ENCODE measurements at places on chromosomes 7 and 10.

DNA sequence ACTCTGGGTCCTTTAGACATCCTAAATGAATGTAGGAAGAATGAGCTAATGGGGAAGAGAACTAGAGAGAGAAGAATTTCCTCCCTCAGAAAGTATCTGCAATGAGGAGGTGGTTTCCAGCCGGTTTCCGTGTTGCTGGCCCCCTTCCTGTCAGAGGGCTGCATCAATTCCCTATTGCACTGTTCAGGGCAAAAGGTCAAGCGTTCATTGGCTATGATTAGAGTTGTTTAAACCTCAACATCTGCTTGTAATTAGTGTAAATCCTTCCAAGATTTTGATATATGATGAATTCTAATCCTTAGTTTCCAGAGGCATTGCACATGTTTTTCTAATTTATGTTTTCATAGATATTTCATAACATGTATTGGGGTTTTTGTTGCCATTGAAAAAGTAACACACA is 107.3 kb upstream of the SGCE start:
- no peak for DNase-seq

GRCh38 chr10:121182219-121182618 is 331.1 kb downstream of the WDR11 start:
- DNase-seq: no peak

GRCh38 chr7:108623220-108623619 is 53.5 kb downstream of the DNAJB9 start:
- no peak for DNase-seq

GRCh38 chr7:120718361-120718760 is 139.6 kb downstream of the TSPAN12 start:
- no peak for DNase-seq

- DNase-seq: no peak
Observed at GRCh38 chr10:110857265-110858171, 14.2 kb upstream of the PDCD4 start.

GRCh38 chr7:130933919-130934318 is 199.9 kb upstream of the KLF14 start:
- no peak for DNase-seq

DNA sequence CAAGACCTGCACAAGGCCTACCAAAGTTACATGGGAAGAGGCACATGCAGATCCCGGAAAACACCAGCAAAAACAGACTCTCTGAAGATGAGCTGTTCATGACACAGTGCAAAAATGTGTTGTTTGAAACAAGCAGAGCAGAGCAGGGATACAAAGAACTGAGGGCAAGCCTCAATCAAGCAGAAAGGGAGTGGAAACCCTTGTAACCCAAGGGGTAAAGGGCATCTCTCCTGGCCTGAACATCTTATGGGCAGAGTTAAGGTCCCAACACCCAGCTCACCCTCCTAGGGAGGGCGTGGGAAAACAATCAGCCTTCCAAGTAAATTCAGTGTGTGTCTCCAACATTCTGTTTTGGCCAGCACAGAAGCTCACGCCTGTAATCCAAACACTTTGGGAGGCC is 10.5 kb downstream of the PSPH start:
- no peak for DNase-seq

DNA sequence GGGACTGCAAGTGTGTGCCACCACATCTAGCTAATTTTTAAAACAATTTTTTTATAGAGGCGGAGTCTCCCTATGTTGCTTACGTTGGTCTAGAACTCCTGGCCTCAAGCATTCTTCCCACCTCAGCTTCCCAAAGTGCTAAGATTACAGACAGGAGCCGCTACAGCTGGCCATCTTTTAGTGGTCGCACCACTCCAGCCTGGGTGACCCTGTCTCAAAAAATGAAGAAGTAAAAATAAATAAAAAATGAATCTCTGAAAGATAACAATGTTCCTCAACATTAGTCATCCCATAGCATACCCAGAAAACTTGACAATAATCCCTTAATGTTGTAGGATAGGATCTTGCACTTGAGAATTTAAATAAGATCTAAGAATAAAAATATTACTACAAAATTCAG is 18.2 kb downstream of the WBP1L start:
- DNase-seq: no peak

DNA sequence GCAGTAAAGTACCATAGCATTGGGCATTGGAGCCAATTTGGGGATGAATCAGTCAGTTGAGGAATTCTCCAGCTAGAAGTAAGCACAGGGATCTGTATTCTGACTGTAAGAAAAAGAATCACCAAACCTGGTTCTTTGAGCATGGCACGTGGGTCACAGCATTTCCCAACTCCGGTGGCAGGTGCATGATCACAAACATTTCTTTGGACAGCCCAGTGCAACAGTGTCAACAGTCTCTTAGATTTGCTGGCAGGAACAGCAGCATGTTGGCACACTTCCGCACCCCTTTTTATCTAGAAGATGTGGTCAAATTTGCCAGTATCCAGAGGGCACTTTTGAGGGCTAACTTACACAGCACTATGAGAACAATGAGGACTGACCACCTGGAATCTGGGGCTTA is 437.5 kb upstream of the GHITM start:
- no peak for DNase-seq
